ENCODE measurements at places on chromosomes 1 and 21.

GRCh38 chr21:28627261-28627660 is 365.4 kb downstream of the LTN1 start:
- no peak for DNase-seq

DNA sequence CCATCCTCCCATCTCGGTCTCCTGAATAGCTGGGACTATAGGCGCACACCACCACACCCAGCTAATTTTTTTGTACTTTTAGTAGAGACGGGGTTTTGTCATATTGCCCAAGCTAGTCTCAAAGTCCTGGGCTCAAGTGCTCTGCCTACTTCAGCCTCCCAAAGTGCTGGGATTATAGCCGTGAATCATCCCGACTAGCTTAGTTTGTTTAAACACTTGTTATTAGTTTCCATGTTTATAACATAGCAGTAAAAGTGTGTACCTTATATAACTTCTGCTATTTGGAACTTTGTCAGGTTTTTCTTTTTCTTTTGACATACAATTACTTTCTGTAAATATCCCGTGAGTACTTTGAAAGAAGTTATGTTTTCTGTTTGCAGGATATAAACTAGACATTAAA is 60.6 kb upstream of the C1orf21 start:
- no peak for DNase-seq

DNA sequence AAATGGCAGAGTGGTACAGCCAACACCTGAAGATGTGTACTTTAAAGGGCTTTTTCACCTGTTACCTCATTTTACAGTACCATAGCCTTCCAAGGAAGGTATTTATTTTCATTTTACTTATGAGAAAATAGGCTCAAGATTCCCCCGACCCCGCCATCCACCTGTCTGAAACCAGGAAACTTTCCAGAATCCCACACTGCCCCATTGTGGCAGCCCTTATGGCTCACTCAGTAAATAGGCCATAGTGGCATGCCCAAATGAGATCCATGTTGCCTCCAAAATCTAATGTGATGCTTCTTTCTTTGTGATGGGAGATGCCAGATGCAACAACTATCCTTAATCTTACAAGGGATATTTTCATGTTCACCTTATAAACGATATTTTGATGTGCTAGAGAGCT is 97.8 kb downstream of the EBNA1BP2 start:
- no peak for DNase-seq

GRCh38 chr1:38658883-38659282 is 200.7 kb downstream of the RRAGC start:
- DNase-seq, result no peak

Data from NCI-H1930 (cell line).